Progenitor cell of endocrine pancreas (in vitro differentiated cells): ENCODE measurements at places on chromosomes 11 and 22.

- DNase-seq: no peak
Observed at GRCh38 chr22:22838148-22838786, 49.3 kb upstream of the IGLL5 start.

DNA sequence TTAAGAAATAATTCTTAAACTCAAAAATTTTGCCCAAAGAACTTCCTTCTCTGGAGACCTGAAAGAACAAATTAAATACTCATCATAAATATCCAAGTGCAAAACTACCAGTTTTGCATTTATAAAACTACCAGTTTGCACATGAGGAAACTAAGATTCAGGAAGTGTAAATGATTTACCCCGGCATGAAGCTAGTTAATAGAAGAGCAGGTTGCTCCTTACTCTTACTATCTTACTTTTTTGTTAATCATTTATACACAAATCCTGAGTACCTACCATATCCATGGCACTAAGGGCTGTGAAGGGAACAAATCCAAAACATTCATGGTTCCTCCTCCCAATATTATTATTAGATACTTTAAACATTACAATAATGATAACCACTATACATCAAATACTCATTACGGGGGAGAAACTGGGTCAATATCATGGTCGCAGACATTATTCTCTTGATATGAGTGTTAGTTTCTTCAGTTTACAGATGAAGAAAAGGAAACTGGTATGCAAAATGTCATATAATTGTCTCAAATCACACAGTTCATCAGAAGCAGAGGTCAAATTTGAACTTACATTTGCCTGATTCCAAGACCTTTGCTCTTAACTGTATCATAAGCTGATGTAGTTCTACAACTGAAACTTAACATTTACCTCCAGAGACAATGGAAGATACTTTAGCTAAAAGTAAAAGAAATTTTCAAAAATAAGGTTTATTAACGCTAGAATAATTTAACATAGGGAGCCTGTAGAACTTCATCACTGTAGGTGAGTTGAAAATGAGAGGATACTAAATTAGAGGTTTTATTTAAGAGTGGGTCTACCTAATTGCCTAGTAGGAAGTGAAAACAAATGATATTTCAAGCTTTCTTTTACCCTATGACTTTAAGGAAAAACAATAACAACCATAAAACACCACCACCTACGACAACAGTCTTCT, 74.5 kb downstream of the FAM76B start:
- DNase-seq: no peak

- DNase-seq: peak; percentile 98
Observed at GRCh38 chr22:49917974-49918910, at the start of the genes ALG12 and CRELD2. ALG12 (minus strand) TSS chr22:49918438; CDS start chr22:49913765, 4,673 bp downstream. CRELD2 (plus strand) TSS chr22:49918634; CDS start chr22:49918770, 136 bp downstream.

GRCh38 chr11:110505528-110506284, 76.0 kb downstream of the FDX1 start:
- DNase-seq: no peak

- peak; percentile 49 for DNase-seq
Observed at GRCh38 chr11:92886243-92886905, 83.1 kb upstream of the MTNR1B start.

DNA sequence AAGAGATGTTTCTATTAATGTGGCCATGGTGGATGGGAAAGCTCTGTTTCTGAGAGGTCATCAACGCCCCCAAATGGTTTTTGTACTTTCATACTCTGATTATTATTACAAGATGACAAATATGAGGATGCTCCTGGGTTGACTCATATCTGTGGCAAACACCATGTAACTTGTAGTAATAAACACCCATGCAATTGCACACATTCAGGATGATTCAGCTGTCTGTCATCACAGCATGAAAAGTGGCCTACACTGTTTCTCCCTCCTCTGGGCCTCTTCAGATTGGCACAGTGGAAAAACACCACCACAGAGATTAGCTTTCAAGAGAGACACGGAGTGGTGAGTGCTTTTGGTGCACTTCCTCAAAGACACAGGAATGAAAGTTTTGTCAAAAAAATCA, 85.4 kb downstream of the MTNR1B start:
- DNase-seq: no peak

- DNase-seq: no peak
Observed at GRCh38 chr11:62124186-62125113, 639 bp downstream of the INCENP start.

DNA sequence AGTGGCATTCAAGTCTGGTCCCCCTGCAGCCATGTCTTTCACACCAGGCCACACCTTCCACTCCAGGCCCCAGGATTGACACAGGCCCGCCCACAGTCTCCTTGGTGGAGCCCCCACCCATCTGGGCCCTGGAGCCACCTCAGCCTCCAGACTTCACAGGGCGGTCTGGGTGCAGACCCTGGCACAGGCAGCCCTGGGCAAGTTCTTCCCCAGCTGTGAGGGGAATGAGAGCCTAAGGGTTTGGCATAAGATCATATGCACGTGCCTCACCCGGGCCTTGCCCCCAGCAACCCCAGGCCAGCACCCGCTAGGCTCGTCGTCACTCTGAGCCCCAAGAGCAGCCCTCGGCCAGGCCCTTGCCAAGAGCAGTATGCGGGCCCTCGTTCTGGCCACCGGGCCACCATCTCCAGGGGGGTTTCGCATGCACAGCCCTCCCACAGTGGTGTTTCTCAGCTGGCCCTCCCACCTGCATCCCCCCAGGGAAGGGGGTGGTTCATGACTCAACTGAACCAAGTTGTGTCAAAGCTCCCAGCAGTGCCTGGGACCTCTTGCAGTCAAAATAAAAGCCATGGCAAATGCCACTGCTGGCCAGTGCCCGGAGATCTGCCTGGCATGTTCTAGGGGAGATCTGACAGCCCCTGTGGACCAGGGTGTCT, 70.4 kb upstream of the KCNQ1OT1 start:
- no peak for DNase-seq

DNA sequence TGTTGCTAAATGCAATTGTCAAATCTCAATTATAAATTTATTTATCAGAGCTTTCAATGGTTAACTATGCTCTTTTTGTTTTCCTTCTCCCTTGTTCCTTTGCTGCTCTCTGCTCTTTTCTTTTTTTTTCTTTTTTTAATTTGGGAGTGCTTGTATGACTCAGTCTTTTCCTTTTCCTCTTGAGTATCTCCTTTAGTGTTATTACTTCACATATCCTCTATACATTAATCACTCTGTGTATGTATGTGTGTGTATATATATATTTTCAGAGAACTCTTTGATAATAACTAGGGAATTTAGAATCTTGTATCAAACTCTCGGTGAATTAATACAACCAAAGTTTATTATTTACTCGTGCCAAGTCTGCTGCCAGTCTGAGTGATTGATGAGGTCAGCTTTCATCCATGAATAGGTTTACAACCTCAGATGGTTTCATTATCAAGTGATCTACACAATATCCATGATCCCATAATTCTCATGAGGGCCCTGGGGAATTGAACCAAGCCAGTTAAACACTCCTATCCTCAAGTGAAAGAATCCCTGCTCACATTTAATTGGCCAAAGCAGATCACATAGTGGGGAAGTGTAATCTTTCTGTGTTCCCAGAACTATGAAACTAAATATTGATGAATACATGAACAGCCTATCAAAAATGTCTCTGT, 743.4 kb upstream of the CNTN5 start:
- DNase-seq: no peak

DNA sequence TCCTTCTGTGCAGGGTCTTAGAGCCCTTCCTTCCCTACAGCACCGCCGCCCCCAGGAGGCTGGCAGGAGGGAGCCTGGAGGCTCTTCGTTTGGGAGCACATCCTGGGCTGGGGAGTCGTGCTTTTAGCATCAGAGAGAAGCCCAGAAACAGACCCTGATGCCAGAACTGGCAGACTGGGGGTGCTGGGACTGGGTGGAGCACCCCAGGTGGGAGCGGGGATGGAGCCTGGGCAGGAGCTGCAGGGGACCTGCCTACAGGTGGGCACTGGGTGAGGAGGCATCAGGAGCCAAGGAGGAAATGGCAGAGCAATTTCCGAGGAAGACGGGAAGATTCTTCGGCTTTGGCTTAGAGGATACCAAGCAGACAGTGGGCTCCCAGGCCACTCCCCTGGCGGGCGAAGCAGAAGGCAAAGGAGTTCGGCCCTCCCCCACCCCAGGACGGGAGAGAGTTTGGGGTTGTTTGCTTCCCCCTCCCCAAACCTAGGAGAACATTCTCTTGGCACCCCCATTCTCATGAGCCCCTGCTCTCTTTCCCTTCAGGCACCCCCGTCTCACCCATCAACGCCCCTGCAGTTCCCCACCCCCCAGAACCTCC, 1.1 kb downstream of the SYT7 start:
- no peak for DNase-seq
